ENCODE measurements at places on chromosomes 7 and 10.

GRCh38 chr10:42876476-42876875 is 93.9 kb downstream of the BMS1 start:
- DNase-seq: no peak

DNA sequence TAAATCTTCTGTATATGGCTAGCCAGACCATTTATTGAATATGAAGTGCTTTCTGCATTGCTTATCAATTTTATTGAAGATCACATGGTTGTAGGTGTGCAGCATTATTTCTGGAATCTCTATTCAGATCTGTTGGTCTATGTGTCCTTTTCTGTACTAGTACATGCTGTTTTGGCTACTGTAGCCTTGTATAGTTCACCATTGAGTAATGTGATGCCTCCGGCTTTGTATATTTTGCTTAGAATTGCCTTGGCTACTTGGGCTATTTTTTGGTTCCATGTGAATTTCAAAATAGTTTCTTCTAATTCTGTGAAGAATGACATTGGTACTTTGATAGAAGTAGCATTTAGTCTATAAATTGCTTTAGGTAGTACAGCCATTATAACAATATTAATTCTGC is 1187.2 kb downstream of the XPNPEP1 start:
- no peak for DNase-seq

GRCh38 chr10:16910793-16911164 is 93.6 kb upstream of the RSU1 start:
- DNase-seq: no peak

DNA sequence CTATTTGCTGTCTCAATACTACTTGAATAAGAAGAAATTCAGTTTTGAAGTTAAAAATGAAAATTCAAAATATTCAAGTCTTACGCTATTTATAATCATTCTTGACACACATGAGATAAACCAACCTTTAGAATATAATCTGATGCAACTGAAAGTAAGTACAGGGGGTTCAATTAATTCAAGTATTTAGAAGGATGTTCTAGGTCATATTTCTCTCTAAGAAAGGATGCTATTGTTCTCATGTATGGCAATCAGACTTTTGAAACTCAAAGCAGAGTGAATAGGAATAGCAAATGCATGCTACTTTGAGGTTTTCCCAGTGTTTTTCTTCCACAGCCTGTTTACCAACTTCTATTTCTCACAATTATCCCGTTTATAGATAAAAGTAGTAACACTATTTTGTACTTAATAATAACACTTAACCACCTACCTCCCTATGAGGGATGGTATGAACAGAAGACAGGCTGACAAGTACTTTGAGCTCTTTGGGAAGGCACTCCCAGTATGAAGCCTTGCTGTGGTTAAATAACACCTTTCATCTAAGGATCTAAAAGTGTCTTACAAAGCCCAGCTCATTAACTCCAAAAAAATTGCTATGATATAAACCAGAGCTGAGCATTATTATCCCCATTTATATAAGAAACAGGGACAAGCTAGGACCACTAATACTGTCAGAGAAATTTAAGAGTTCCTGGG is 18.0 kb upstream of the SPOCK2 start:
- no peak for DNase-seq

DNA sequence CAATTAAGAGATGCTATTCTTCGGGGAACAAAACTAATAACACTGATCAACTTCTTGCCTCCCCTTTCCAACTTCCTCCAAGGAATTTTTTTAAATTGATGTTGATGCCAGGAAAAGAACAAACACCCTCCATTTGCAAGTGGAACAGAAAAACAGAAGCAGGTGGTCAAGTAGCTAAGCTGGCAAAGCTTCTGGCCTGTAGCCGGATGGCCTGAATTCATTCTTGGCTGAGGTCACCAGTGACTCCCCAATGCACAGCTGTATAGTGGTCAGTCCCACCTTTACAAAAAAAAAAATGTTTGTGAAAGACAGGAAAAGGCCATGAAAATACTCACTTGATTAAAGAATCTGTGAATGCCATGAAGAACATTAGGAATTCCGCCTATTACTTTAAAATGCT is 39.1 kb downstream of the DOCK4 start:
- DNase-seq: no peak

- DNase-seq: no peak
Measured at GRCh38 chr7:469563-469961, 50.1 kb downstream of the PDGFA start.

- DNase-seq: no peak
Measured at GRCh38 chr7:85025312-85025756, 161.5 kb downstream of the SEMA3D start.

DNA sequence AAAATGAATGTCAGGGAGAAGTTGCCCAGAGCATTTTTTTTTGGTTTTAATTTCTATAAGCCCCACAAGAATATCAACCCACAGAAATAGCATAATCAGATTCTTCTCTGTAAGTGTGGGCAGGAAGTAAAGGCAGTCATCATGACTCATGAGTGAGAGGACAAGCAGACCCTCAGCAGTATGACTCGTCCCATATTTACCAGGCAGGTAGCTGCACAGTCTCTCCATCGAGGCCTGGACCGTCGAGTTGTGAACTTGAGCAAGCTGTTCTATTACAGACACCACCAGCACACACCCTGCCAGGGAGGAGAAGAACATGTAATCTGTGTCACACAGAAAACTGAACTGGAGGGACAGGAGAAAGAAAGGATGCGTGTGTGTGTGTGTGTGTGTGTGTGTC is 37.8 kb downstream of the AOAH start:
- no peak for DNase-seq

DNA sequence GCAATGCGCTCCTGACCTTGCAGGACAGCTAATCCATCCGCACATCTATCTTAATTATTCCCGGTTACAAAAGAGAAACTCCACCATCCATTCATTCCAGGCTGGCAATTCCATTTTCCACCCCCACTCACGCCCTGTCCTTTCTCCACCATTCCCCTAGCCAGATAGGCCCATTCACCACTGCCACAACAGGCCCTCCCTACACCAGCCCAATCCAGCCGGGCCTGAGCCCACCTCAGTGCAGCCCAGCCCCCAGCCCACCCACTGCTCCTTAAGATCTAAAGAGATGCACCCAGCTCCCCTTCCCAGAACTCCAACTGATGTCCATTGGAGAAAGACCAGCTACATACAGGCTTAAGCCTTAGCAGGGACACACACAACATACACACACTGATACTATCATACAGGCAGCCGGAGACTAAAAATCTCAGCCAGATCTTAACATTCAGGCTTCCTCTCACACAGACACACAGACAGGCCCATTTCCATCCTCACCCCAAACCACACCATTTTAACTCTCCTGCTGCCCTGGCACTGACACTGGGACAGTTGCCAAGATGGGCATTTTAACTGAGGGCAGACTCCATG is 38.0 kb upstream of the PAX2 start:
- DNase-seq: no peak

- no peak for DNase-seq
Measured at GRCh38 chr7:43112941-43113621, 634 bp downstream of the HECW1 start.

DNA sequence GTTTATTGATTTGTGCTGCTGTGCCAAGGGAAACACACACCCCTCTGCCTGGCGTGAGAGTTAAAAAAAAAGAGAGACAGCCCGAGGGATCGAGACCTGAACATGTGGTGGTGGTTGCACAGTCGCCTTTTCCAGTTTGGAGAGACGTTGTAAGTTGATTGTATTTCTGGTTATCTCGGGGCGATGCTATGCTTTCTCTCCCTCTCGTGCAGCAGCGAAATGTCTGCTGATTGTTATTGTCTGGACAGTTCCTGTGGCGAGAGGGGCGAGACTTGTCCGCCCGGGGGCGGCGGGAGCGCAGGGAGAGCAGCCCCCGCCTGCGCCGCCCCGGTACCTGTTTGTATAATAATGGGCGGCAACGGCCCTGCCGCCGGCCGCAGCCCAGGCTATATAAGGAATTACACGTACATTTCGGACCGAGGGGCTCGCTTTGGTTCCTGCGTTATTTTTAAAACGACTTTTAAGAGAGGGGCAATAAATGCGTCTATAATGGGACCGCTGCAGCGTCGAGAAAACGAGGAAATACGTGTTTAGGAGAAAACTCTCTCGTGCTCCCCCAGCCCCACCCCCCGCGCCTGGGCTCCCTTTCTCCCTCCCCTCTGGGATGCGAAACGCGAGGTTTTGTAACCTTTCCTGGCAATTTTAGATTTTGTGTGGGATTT is 1.7 kb downstream of the ZEB1 start:
- DNase-seq: peak; percentile 30

DNA sequence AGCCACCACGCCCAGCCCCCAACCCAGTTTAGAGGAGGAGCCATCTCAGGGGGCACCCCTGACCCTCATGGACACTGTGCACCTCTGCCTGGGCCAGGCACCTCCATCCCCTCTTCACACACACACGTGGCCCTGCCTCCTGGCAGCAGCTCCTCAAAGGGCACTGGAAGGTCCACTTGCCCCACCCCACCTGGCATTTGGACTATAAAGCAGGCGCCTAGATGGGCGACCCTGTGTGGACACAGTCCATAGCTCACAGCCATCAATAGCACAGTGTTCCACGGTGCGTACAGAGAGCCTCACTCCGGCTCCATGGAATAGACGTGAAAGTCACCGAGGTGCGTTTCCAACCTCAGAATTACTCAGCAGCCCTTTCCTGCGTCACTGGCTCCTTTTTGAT is 41.0 kb downstream of the FKBP6 start:
- no peak for DNase-seq

GRCh38 chr7:103651593-103652377 is 205.8 kb upstream of the SLC26A5 start:
- no peak for DNase-seq

DNA sequence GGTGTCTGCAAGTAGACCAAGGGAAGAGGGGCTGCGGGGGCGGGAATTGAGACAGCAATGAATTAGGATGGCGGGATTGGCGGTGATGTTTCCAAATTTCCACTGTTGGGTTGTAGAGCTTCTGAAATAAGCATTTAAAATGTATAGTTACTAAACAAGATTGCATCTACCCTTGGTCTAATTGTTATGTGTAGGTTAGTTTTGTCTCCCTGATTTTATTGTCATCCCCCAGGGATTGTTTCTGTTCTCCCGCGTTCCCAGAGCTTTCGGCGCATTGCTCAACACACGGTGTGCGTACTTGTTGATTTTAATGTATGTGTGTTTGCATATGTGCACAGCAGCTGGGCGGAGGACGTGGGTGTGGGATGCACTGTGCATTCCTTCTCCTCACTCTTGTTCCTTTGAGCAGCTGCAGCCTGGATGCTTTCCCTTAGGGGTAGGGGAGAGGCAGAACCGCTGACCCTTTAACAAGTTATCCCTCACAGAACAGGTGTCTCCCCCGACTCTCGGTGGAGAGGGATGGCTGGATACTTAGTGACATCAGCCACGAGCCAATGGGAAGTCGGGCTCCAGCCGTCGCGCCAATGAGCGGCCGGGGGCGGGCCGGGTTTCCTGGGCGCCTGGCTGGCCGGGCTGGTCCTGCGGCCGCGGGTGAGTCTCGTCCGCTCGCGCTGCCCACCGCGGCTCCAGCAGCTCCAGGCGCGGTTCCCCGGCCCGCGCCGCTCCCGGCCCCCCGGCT is at the start of gene TSPAN33:
Gene TSPAN33 (plus strand): TSS at position 613 of the 739 bp plus-strand sequence. CDS start 274 bp downstream, outside the sequence.
- peak; percentile 90 for DNase-seq

GRCh38 chr7:81029511-81029910 is 110.7 kb upstream of the SEMA3C start:
- peak; percentile 28 for DNase-seq

DNA sequence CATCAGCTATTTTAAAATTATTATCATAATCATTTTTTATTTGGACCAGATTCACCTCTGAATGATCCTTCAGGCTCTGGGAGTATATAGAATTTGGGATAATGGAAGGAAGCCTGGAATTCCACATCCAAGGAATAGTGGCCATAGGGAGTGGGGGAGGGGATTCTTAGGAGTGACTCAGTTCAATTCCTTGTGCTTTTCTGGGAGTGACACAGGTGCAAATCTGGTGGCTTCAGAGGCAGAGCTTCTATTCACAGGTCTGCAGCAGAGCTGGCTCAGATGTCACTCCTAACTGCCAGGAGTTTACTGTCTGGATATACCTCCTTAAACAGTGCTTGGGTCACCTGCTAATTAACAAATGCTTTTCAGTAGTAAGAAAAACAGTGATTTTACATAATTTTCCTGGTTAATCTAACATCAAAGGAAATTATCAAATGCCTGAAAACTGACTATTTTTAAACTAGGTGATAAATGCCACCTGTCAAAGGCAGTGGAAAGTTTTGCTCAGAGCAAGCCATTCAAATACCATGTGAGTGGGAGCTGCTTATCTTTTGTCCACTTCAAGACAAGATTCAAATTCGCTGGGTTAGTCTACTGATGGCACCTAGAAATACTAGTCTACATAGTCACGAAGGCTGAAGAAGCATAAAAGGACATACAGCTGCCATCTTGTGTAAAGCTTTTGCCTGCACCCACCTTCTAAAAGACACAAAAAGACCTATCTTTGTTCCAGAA is 106.7 kb upstream of the LAMB4 start:
- no peak for DNase-seq

DNA sequence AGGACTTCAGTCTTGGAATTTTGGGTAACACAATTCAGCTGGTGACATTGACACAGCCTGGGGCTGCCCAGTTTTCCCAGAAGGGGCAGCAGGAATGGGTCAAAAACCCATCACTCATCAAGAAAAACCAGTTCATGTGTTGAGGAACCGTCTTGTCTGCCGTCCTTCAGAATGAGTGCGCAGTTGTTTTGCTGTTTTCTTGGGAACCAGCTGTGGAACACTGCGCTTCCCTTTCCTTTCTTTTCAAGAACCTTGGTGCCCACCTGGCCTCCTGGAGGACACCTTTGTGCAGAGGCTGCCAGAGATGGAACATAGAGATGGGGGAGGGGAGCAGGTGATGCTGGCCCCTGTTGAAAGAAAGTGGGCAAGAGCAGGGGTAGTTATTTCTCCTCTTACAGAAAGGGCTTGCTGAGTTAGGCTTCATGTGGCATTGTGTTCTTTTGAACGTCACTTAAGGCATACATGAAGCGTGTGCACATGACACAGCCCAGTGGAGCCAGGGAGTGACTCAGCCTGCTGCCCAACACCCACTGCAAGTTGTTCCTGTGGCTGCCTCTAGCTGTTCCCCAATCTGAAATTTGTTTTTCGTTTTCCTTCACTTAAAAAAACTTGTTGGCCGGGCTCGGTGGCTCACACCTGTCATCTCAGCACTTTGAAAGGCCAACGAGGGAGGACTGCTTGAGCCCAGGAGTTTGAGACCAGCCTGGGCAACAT is 87.4 kb upstream of the TNS3 start:
- DNase-seq: no peak

- no peak for DNase-seq
Measured at GRCh38 chr10:95097805-95098204, 28.5 kb upstream of the CYP2C8 start.

- DNase-seq: no peak
Measured at GRCh38 chr7:544338-545221, 24.9 kb upstream of the PDGFA start.

GRCh38 chr10:13839430-13839990 is 252.7 kb downstream of the PRPF18 start:
- DNase-seq: no peak
